ENCODE measurements at places on chromosomes 13 and 19.

DNA sequence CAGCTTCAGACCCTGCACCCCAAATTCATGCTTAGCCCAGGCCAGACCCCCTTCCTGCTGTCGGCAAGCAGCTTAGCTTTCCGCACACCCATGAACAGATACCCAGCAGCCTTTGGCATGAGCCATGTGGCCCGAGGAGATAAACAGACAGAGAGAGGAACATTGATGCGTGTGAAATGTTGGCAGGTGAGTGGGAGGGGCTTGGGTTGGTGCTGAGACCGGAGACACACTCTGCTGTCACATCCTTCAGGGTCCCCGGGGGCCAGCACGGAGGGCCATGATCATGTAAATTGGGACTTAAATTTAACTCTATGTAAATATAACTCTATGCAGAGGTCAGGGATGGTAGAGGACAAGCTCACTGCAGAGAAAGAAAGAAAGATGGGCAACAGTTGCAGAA lies 1.5 kb downstream of the CD22 start:
- no peak for DNase-seq

DNA sequence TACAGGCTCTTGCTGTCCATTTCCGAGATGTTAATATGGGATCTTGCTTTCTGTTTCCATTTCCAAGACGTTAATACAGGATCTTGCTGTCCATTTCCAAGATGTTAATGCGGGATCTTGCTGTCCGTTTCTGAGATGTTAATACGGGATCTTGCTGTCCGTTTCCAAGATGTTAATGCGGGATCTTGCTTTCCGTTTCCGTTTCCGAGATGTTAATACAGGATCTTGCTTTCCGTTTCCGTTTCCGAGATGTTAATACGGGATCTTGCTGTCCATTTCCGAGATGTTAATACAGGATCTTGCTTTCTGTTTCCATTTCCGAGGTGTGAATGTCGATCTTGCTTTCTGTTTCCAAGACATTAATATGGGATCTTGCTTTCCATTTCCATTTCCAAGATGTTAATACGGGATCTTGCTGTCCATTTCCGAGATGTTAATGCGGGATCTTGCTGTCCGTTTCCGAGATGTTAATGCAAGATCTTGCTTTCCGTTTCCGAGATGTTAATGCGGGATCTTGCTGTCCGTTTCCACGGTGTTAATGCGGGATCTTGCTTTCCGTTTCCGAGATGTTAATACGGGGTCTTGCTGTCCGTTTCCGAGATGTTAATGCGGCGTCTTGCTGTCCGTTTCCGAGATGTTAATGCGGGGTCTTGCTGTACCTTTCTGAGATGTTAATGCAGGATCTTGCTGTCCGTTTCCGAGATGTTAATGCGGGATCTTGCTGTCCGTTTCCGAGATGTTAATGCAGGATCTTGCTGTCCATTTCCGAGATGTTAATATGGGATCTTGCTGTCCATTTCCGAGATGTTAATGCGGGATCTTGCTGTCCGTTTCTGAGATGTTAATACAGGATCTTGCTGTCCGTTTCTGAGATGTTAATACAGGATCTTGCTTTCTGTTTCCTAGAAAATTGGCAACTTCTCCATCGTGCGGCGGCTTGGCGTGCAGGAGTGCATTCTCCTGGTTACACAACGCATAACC lies 38.3 kb downstream of the PEX11G start:
- no peak for DNase-seq

DNA sequence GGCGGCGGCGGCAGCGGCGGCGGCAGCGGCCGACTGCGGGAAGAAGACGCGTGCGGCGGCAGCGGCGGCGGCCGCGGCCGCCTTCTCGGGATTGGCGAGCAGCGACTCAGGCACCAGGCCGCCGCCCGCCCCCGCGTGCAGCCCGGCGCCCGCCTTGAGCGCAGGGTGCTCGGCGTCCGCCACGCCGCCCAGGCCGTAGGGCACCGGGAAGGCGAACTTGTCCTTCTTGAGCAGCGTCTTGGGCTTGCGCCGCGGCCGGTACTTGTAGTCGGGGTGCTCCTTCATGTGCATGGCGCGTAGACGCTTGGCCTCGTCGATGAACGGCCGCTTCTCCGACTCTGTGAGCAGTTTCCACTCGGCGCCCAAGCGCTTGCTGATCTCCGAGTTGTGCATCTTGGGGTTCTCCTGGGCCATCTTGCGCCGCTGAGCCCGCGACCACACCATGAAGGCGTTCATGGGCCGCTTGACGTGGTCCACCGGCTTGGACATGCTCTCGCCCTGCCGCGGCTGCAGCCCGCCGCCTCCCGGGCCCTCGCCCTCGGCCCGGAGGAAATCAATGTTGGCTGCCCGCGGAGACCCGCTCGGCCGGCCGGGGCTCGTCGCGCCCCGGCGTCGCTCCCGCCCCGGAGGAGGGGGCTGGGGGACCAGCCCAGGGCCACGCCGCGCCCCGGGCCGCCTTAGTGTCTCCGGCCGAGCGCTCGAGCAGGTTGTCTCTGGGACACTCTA lies 621 bp downstream of the SOX21 start:
- DNase-seq, result peak; percentile 50

GRCh38 chr13:49110122-49110912 lies 109.8 kb upstream of the MLNR start:
- peak; percentile 80 for DNase-seq

DNA sequence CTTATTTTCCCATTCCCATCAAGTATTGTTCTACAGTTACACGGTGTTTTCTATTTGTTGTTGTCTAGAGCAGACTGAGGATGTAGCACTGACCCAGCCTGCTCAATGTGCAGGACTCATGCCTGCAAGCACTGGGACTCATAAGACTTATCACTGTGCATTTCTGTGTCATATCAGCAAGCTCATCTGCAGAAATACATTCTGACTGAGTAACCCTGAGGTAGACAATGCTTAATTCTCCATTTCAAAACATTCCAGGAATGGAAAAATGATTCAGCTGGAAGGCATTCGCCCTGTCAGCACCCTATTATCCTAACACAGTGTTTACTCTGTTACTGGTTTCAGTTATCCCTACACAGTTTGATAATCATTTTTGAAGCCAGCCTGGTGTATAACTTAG lies 2506.4 kb downstream of the PCDH9 start:
- no peak for DNase-seq

GRCh38 chr19:44613295-44614178 lies at the start of gene IGSF23:
Gene IGSF23, plus strand, starts transcription at chr19:44613563. Its CDS starts 83 bp downstream, at chr19:44613646.
- no peak for DNase-seq

DNA sequence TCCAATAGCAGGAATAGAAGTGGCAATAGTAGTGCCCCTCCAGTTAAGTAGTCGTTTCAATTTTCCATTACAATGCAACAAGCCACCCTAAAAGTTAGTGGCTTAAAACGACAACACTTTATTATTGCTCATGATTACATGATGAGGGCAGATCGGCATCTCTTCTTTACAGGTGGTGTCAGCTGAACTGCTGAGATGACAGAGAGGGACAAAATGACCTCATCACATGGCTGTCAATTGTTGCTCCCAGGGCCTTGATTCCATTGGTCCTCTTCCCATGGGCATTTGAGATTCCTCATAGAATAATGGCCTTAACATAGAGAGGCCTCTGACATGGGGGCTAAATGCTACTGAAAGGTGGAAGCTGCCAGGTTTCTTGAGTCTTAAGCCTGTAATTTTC lies 679.8 kb upstream of the KLHL1 start:
- DNase-seq, result no peak

DNA sequence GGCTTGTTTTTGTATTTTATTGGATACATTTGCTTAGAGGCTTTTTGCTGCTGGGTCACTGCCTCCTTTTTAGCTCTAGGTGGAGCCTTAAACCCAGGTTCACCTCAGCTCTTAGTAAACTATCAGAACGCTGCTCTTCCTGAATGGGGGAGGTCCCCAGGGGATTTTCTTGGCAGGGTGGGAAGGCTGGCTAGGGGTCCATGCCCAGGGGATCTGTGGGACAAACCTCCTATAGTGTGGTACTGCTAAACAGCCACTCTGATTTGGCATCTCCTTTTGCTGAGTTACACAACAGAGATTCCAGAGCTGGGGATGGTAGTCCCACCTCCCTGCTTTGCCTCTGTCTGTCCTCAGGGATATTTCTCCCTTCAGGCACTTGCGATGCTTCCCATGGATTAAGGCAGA lies 204.9 kb downstream of the ZIC5 start:
- DNase-seq, result no peak

- DNase-seq, result no peak
These were observed 735 bp upstream of the FLT1 start for GRCh38 chr13:28495538-28496187.

DNA sequence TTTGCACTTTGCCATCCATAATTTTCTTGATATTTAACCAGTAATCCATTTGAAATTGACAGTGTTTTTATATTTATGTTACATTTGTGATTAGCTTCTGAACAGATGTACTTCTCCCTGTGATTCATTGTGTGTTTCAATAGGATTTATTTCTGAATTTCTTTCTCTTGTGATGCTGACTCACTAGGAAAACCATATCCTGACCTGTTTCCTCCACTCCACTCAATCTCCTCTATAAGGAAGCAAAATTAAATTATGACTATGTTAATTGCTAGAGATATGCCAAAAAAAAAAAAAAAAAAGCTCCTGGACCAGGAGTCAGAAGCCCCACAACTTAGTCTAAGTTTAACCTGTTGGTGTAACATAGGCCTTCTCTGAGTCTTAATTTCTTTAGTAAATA lies 614.6 kb upstream of the SPRY2 start:
- DNase-seq, result no peak

GRCh38 chr19:12647490-12648071 lies 19.0 kb downstream of the MAN2B1 start:
- DNase-seq, result no peak

GRCh38 chr19:18939922-18940768 lies 872 bp downstream of the HOMER3 start:
- peak; percentile 70 for DNase-seq

DNA sequence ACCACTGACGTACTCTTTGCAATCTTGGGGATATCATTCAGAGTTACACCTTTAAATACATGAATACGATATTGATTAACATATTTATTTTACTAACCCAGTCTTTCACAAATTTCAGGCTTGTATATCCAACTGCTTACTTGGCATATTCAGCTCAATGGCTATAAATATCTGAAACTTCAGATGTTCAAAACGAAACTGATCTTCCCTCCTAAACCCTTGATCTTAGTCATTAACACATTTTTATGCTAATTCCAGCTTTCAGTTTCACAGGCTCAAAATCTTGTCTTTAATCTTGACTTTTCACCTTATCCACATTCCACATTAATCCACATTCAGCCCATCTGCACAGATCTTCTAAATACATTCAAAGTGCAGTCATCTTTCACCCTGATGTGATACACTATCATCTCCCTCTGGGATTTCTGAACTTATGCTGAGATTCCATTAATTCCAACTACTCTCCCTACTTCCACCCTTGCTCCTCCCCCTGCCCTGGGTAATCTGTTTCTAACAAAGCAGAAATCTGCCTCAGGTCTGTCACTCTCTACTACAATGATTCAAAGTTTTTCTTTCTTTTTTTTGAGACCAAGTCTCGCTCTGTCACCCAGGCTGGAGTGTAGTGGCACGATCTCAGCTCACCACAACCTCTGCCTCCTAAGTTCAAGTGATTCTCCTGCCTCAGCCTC lies 387.2 kb downstream of the GPC5 start:
- DNase-seq, result no peak

- no peak for DNase-seq
These were observed at the start of gene MEIS3 for GRCh38 chr19:47419030-47419783. Gene MEIS3, minus strand, starts transcription at chr19:47419527. Its CDS starts 446 bp downstream, at chr19:47419081.

GRCh38 chr19:8088752-8089663 lies 36.4 kb downstream of the CCL25 start:
- no peak for DNase-seq

DNA sequence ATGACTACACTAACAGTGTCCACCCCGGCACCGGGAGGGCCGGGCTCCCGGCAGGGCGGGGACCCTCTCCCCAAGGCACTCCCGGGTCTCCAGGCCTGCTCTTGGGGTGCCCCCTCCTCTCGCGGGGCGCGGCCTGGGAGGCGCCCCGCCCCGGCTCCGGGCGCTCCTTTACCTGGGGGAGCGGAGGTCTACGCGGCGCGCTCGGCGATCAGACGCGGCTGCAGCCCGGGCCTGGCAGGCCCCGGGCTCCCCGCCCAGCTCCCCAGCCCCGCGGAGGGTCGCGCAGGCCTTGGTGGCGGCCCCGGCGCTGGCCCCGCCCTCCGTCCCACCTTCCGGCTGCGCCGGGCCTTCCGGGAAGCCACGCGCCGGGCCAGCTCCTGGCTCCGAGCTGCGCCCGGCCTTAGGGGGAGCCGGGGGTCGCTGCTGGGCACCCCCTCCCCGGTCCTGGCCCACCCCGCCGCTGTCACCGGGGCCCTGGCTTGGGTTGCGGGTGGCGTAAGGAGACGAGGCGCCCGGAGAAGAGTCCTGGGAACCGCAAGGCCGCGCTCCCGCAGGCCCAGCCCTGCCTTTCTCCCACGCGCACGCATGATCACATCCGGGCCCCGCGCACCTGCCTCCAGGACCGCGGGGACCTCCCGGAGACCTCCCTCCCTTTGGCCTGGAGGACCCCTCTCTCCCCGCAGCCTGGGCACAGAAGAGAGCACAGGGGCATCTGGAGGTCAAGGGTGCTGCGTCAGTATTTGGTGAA lies at the start of gene C19orf12:
TSS of gene C19orf12 (minus strand) at position 309 of the 748 bp plus-strand sequence. CDS start 6,848 bp downstream, outside the sequence.
- peak; percentile 71 for DNase-seq

DNA sequence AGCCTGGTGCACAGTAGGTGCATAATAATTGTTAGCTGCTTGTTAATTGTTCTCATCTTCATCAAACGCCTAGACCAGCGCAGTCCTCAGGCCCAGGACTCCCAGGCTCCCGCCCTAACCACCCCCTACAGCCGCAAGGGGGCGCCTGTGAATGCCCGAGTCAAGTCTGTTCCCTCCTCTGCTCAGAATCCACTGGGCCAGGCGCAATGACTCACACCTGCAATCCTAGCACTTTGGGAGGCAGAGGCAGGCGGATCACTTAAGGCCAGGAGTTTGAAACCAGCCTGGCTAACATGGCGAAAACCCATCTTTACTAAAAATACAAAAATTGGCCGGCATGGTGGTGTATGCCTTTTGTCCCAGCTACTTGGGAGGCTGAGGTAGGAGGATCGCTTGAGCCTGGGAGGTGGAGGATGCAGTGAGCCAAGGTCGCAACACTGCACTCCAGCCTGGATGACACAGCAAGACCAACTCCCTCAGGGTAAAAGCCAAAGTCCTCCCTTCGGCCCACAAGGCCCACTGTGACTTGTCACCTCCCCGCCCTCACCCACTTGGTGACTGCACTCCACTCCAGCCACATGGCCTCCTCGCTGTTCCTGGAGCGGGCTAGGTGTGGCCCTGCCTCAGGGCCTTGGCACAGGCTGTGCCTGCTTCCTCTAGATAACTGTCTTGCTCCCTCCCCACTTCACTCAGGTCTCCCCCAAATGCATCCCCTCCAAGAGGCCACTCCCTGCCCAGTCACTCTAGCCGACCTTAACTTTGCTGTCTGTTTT lies 9.1 kb downstream of the ZNF653 start:
- DNase-seq, result no peak

Measured in left hindlimb (tissue), 1 donor.